ENCODE measurements at places on chromosomes 13 and 19.
A peak's percentile ranks its signal among the peaks of the same experiment; 100 is the strongest.

DNA sequence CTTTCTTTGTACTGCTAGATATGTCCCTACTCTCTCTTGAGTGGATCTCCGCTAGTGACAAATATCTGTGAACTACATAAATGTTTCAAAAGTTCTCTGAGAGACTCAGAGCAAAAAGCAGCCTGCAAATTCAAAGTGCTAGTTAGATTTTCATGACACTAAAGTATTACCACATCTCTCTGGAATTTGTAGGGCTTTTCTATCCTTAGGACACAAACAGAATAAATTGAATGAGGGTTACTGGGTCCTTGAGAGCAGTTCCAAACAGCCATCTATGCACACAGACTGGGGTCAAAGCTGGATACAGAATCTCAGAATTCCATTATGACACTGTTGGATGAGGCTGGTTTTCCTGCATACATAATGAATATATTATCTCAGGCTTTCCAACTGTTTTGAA is 953.2 kb downstream of the DIAPH3 start:
- DNase-seq: no peak

GRCh38 chr13:110238818-110239195 is 68.2 kb downstream of the COL4A1 start:
- DNase-seq: no peak

- no peak for DNase-seq
Observed at GRCh38 chr13:95552539-95553441, at the start of gene CLDN10. TSS of gene CLDN10 (plus strand) at chr13:95552720. CDS start at chr13:95552754, 34 bp downstream.

- no peak for DNase-seq
Observed at GRCh38 chr19:12255372-12255771, 39.3 kb downstream of the ZNF44 start.

DNA sequence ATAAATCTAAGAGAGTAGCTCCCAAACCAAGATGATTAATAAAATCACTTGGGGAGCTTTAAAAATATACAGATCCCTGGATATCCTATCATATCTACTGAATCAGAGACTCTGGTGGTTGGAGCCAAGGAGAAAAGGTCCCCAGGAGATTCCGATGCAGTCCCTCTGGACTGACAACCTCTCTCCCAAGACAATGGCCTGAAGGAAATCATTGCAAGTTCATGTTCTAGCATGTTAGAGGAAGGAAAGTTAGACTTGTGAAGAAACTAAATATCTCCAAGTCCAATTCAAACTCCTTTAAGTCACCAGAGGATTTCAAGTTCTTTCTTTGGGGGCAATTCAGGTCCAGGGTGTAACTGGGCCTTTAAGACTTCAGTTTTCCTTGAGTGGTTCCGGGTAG is 84.7 kb upstream of the MEDAG start:
- DNase-seq: no peak

DNA sequence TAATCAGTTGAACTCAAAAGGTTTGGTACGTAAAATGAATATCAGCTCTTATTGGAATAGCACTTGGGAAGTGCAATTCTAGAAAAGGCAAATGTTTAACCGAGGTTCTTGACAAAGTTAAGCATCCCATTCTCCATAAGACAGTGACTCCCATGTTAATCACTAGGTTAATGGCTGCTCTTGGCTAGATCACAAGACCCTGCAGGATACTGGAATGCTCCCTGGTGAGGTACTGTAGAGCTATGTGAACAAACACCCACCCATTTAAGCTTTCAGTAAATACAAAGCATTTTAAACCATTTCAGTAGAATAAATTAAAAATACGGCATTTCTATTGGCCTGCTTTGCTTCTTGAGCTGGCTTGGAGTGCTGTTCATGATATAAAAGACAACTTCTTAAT is 56.5 kb downstream of the TDRD3 start:
- no peak for DNase-seq

- DNase-seq: no peak
Observed at GRCh38 chr13:33367926-33368325, 82.4 kb upstream of the STARD13 start.

- DNase-seq: no peak
Observed at GRCh38 chr13:73169971-73170370, 111.2 kb downstream of the KLF5 start.

DNA sequence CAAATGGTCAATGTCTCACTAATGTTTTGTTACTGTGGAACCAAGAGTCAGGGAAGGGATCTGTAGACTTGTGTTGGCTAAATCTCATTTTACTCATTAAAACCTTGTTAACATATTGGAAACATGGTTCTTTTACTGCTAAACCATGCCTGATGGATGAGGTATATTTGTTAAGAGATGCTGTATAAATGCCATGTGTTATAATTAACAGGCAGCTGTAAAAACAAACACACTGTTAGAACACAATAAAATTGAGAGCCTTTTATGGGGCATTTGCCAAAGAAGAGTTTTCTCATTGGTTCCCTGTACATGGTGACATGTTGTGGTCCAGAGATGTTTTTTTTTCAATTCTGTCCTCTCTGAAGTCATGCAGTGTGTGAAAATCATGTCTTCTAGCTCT is 121.9 kb downstream of the ESD start:
- DNase-seq: no peak

GRCh38 chr19:10088949-10089554 is 2.9 kb downstream of the SHFL start:
- DNase-seq: no peak

- DNase-seq: no peak
Observed at GRCh38 chr19:33323093-33323820, 20.9 kb upstream of the CEBPA start.

DNA sequence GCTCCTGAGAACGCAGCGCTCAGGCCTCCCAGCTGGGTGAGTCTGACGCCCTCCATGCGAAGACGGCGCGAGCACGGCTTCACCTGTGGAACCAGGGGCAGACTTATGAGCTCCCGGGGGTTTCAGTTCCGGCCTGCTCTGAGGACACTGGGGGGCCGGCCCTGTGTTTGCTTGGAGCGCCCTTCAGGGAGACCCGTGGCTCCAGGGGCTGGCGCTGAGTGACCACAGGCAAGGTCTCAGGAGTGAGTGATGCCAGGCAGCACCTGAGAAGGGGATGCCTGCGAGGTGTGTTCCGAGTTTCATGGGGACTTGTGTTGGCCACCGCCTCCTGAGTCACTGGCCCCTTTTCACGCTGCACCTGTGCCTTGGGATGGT is 4.5 kb downstream of the MCF2L start:
- DNase-seq: no peak

DNA sequence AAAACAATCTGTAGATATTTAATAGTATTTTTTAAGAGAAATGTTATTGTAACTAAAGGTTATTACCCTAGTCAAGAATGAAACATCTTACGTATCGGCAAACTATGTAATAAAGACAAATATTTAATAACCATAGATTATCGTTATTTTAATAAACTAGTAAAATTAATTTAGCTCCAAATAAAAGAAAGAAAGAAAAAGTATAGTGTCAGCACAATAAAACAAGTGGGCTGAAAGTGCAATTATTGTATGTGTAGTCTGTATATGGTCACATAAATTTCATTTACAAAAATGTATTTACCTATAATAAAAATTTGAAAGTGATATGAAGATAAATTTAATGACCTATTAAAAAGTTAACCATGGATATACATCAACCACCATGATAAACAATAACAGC is 1258.4 kb upstream of the MIR17HG start:
- no peak for DNase-seq

GRCh38 chr19:33499671-33500506 is 21.7 kb downstream of the PEPD start:
- no peak for DNase-seq

DNA sequence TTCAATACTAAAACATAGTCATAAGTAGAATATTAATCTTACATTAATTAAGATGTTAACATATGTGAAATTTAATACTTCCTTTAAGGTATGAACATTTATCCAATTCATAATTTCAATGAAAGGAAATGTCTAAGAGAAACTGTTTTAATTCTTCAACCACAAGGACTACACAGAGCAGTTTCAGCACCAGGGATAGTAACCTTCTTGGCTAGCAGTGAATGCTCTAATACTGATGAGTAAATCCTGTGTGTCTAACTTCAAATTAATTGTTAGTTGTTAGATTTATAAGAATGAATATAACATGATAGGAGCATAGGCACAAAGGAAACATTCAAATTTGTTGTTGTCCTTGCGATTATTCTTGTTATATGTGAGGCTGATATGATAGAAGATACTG is 15.6 kb upstream of the NBEA start:
- DNase-seq: no peak

- DNase-seq: no peak
Observed at GRCh38 chr19:38862321-38863059, 12.7 kb upstream of the HNRNPL start.

DNA sequence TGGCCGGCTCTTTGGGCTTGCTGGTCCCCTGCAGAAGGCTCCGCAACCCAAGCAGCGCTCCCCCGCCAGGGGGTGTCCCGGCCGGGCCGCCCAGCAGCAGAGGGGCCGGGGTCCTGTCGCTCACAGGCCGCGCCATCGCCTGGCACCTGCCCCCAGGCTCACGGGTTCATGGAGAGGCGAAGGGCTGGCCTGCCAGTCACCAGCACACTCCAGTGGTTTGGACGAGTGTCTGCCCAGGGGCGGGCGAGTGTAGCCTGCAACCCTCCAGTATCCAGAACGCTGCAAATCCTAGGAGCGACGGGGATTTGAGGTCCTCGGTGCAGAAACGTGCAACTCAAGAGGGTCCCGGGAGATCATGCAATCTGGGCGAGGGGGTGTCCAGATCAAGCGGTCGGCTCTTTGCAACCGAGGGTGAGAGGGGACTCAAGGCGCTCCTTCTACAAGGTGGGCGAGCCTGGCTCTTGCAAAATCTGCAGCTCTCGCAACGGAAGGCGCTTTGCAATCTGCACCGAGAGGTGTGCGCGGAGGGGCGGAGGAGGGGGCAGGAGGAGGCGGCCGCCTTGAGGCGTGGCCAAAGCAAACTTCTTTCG is at the start of gene DBP:
Gene DBP, minus strand, starts transcription at position 521 of the 590 bp plus-strand sequence. Its CDS starts 385 bp downstream, at position 136.
- DNase-seq: no peak

DNA sequence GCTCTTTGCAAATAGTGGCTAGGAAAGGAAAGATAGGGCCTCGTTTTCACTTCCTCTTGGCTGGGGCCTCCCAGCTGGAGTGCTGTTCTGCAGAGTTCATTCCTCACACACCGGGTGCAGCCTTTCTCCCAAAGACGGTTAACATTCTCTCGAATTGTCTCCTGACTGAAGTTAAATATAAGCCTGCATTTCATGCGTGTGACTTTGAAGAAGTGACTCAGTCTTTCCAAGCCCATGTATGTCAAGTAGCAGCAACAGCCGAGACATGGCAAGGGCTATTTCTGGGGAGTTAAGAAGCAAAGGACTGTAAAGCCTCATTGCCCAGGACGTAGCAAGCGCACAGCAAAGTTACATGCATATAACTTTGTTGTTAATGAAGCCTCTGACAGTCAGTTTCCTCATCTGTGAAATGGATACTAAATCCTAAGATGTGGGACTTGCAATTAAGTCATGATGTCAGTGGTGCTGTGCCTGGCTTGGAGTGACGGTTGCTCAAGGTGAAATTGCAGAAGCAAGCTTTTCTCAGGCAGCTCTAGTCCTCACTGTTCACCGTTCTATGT is 502.4 kb downstream of the MYO16 start:
- DNase-seq: no peak

- DNase-seq: peak; percentile 71
Observed at GRCh38 chr13:49371943-49372613, 71.8 kb downstream of the CAB39L start.

GRCh38 chr19:17420475-17420924 is 653 bp downstream of the MVB12A start:
- DNase-seq: no peak

GRCh38 chr19:13057147-13057572 is 45.5 kb downstream of the LYL1 start:
- DNase-seq: no peak

DNA sequence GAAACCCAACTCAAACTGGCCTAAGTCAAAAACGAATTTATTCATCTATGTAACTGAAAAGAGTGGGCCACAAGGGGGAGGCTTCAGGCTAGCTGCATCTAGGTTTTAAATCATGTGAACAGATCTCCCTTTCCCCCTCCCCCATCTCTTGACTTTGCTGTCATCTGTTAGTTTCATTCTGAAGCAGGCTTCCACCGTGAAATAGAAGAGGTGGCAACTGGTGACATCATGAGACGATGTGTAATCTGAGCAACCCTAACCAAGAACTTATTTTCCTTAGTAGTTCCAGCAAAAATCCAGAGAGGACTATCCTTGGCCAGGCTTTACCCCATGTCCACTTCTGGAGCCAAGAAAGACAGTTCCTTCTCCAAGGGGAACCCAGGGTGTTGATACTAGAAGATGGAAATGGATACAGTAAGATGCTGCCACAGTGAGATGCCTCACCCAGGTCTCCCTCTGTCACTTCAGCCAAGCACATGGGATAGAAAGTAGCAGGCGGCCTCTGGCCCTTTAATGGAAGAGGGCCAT is 9.4 kb downstream of the SAMD4B start:
- no peak for DNase-seq

DNA sequence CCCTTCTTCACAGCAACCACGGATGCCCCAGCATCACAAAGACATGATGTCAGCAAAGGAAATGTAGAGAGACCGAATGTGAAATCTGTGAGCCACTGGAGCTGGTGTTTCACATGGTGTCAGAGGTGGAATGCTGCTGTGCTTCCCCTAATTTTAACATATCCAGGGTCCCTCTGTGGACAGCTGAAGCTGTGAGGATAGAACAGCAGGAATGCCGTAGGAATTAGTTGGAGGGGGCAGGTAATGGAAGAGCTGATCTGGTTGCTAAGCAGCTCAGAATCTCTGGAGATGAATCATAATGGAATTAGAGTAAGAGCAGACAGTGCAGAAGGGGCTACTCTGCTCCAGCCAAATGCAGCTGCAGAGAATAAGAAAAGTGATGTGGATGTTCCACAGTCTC is 68.9 kb upstream of the ZNF835 start:
- DNase-seq: no peak

DNA sequence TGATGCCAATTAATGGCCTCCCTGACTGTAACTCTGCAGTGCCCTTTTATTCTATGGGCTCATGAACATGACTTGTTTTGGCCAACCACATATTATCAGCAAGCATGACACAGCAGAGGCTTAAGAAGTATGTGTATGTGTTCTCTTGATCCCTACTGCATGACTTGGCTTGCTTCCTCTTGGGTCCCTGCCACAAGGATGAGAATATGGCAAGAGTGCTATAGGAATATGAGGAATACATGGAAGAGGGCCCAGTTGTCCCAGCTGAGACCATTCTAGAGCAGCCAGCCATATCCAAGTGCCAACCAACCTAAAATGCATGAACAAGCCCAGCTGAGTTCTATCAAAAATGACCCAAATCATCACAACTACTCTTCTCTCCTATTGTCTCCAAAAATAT is 576.7 kb upstream of the PCDH9 start:
- DNase-seq: no peak

DNA sequence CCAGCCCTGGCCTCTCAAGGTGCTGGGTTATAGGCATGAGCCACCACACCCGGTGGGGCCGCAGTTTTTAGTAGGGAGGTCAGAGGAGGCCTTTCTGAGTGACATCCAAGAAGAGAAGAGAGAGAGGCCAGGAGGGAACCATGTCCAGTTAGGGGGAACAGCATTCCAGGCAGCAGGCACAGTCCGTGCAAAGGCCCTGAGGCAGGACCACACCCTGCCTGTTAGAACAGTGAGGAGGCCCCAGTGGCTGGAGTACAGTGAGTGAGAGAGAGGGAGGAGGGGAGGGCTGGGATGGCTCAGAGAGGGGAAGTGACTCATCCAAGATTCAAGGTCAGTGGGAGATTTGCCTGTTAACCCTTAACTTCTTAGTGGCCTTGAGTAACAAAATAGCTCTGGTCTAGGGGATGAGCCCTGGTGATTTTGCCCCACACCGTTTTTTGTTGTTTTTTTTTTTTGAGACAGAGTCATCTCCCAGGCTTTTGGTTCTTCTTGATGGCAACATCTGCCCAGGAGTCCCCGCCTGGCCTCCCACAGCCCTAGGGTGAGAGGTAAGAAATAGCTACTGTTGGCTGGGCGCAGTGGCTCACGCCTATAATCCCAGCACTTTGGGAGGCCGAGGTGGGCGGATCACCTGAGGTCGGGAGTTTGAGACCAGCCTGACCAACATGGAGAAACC is 2.7 kb upstream of the PLIN3 start:
- no peak for DNase-seq
